ENCODE measurements at places on chromosomes 3 and 15.

DNA sequence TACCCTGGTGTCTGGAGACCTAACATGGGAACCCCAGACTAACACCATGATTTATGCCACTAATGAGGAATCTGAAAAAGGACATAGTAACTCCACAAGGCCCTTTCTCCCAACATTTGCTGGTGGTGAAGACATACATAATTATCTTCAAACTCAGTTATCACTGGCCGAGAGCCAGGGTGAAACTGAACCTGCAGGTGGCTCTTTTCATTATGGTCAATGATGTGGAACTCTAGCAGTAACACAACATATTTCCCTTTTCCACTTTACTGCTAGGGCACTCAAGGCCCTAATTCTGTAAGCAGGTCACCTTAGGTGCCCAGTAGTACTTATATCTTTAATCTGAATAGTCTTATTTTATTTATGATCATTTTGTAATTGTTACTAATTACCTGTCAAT, 326.4 kb upstream of the SATB1 start:
- DNase-seq: no peak

DNA sequence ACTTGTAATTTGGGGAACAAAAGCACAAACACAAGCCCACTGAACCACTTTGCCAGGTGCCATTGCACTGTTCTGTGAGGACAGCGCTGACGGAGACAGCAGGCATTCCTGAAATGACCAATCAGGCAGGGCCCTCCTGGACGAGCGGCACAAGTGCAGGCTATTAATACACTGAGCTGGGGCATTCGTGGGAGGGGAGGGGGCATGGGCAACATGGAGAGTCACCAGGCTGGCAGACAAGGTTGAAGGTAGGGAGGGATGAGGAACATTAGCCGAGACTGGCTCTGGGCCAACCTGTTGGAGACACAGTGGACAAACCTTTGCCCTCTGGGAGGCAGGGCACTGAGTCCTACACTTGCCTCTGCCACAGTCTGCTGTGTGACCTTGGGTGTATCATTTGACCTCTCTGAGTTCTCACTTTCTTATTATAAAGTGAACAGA, 45.6 kb downstream of the NOX5 start:
- DNase-seq: no peak

- DNase-seq: no peak
Observed at GRCh38 chr3:44030687-44031305, 210.9 kb upstream of the TOPAZ1 start.

DNA sequence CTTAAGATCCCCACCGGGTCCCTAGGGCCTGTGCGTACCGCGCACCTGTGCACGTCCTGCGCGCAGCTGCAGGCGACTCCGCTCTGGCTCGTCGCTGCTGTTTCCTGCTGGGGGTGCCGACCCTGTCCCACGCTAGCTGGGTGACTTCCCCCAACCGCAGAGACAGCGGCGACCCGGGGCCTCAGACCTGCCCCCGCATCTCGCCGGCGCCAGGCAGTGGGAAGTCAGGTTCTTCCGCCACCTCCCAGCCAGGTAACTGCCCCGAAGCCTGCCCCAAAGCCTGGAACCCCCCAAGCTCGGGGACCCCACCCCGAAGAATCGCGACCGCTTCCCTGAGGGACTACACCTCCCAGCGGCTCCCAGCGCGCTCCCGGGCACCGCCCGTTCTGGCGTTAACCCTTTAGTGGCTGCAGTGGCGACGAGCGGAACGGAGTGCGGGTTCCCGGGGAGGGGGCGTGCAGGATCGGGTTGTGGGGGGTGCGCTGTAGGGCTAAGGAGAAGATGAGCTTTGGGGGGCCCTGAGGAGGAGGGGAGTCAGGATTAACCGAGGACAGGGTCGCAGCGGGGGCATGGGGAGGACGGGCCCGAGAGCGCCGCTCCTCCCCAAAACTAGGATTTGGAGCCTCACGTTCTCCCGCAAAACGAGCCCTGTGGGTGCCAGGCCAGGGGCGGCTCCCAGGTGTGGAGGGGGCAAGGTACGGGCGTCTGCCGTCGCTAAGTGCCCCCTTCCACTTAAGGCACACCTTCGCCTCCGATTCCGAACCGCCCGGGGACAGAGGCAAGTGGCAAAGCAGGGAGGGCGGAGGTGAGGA, 589 bp downstream of the NEIL1 start:
- no peak for DNase-seq

GRCh38 chr3:150868282-150868681, 37.0 kb downstream of the MINDY4B start:
- DNase-seq: no peak

- DNase-seq: no peak
Observed at GRCh38 chr3:178306432-178307115, 229.7 kb upstream of the KCNMB2 start.

DNA sequence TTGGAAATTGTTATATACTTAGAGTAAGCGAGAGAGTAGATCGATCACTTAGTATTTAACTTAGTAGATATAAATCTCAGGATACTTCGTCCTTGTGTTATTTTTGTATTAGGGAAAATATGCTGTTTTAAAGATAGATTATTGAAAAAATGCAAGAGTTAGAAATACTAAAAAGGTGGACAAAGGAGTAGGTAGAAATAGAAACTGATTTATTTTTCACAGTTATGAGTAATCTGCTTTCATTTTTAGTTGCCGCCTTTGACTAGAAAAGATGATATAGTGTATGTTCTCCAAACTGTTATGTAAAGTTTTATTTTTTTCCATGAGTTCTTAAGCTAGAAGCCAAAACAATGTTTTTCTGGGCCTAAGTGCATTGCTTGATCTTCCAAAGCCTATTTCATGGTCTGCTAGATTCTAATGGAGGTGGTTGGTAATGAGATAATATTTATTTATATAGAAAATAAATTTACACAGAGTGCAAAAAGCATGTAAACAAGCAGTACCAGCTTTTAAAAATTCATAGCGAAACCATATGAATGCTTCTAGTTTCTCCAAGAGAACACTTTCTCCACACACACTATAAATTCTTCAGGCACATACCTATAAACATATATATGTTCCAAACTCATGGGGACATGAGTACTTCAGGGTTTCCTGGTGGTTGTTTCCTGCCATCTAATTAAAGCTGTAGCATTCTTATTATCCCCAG, 61.1 kb downstream of the DIPK2A start:
- DNase-seq: no peak

GRCh38 chr3:110646496-110646895, 425.1 kb upstream of the NECTIN3 start:
- DNase-seq: no peak

DNA sequence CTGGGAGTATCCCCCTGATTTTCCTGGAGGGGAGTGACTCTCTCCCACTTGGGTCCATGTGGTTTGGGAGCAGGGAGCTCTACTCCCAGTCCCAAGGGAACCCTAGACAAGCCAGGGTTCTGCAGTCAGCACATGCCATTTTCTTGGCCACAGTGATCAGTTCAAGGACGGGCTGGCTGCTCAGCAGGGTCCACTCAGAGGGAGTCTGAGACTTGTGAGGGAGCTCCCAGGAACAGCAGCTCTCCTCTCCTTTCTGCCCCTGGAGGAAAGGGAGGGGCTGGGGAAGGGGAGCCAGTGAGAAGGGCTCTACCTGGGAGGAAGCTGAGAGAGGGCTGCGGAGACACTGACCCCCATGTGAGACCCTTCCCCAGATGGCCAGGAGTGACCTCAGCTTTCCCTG, 29.1 kb upstream of the LMCD1 start:
- DNase-seq: no peak

DNA sequence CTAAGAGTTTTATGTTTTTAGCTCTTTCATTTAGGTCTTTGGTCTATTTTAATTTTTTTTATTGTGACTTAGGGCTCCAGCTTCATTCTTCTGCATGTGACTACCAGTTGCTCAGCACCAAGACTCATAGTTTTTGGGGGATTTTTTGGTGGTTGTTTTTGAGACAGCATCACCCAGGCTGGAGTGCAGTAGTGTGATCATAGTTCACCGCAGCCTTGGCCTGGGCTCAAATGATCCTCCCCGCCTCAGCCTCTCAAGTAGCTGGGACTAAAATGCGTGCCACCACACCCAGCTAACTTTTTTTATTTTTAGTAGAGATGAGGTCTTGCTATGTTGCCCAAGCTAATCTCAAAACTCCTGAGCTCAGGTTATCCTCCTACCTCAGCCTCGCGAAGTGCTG, 19.4 kb downstream of the CDV3 start:
- DNase-seq: no peak

- DNase-seq: no peak
Observed at GRCh38 chr3:194206320-194206719, 70.4 kb downstream of the HES1 start.

- no peak for DNase-seq
Observed at GRCh38 chr3:61358364-61358763, 107.1 kb upstream of the FHIT start.

- DNase-seq: no peak
Observed at GRCh38 chr3:30354513-30354912, 251.9 kb upstream of the TGFBR2 start.

DNA sequence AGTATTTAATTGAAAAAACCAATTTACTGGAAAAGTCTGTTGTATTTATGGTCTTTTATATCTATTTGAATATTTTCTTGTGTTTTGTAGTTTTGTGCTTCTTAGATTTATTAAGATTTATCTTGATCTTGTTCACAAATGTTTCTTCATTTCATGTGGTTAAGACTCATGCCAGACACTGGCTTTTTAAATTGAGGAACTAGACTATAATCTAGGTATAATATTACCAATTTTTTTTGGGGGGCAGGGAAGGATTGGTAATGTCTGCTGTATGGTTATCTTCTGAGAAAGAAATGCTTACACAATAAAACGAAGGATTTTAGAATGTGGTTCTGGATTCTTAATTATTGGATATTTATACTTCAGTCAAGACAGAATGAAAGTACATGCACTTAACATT, 24.9 kb downstream of the AP4E1 start:
- DNase-seq: no peak

DNA sequence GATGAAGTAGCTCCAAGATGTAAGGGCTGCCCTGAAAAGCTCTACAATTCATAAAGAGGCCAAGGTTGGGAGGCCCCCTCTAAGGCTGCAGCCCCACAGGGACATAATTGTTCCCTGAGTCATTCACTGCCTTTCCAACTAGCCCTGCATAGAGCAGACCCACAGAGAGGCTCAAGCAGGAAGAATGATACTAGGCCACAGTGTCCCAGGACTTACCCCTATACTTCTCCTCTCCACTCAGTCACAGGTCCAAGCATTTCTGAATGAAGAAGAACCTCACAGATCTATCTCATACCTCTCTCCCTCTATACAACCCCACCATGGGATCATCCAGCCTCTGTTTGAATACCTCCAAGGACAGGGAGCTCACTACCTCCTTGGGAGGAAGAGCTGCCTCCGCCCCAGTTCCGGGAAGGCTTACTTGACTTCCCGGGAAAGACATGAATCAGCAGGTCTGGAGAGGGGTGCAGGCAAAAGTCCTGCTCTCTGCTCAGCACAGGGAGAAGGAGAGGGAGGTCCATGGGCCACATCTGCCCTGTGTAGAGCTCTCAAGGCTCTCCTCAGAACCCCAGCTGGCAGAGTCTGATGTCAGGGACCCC, 6.9 kb upstream of the SKIC8 start:
- no peak for DNase-seq

GRCh38 chr15:58770519-58770856, 614 bp upstream of the MINDY2 start:
- DNase-seq: peak; percentile 7

GRCh38 chr3:107660306-107660976, 137.7 kb downstream of the BBX start:
- DNase-seq: no peak

DNA sequence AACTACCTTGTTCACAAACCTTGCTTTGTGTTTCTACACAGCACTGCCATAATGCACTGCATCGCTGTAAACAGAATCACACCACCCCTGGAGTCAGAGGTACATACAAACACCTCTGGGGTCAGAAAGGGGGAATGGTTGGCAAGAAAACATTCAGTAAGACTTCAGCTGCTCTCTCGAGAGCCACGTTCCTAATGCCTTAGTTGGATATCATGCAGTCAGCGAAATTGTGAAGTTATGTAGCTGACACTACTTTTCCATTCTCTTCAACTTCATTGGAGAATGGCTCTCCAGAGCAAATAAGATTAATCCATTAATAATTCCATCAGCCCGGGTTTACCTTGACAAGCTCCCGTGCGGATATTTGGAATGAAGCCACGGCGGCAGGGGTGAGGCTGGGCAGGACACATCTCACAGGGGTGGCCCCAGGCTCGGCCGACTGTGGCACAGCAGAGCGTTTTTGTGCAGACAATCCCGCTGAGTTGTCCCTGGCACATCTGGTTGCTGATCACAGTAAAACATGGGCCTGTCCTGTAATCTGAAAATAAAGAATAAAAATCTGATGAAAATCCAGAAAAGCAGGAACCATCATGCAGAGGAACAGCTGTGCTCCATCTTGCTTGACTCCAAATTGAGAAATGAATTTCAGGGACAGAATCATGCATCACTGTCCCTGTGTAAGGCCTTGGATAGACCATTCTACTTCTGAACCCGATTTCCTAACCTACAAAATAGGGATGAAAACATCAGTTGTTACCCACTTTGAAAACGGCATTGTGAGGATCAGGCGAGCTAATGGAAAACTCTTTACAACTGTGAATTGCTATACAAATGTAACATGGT, 108.0 kb downstream of the FBN1 start:
- DNase-seq: no peak

DNA sequence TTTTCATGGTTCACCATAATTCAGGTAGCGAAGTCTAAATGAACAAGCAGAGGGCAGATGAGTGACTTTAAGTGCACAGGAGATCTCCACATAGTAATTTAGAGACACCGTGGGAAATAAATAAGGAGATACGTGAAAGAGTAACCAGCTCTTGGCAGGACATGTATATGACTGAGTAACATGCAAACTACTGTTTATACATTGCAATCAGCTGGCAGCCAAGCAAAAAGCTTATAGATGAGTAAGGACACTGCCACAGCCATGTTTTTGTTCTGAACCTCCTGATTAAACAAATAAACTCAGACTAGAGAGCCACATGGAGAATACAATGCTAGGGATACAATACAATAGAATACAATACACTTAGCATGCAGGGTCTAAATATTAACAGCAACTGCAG, 252.4 kb downstream of the FHIT start:
- DNase-seq: no peak

DNA sequence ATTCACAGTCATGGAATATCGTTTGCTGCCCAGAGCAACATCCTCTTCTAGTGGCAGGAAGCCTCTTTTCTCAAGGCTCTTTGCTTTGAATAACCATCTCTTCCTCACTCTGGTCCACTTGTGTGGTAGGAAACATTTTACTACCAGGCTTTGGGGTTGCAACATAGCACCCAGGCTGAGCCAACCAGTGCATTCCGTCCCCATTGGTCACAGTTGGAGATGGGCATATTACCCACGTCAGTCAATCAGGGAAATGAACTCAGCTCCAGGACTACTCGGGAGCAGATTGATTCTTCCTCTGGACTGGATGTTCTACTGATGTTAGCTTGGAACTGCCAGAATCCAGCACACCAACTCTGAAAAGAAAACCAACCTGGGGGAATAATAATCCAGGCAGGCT, 4.2 kb upstream of the PEX5L start:
- DNase-seq: no peak

DNA sequence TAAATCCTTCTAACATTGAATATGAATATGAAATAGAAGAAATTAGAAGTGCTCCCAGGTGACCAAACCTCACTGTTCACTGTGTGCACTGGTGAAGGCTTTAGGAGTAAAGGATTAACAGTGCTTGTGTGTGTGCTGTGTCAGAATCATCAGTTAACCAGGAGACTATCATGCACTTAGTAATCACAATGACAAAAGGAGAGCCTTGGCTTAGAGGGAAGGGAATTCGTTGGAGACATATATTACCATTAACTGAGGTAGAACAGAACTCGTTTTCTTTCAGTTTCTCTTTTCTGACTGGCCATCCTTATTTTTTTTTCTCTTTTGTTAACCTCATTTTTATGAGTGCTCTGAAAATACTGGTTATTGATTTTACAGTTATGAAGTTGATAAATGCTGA, 213.3 kb upstream of the GBE1 start:
- no peak for DNase-seq

- no peak for DNase-seq
Observed at GRCh38 chr3:31927811-31928210, 53.3 kb downstream of the OSBPL10 start.

Data from stimulated activated CD8-positive, alpha-beta memory T cell treated with anti-CD3 and anti-CD28 coated beads, Interleukin-4, amount 100 ng/mL, for 1 hour (primary cell).